ENCODE measurements at places on chromosomes 12 and 14. TPM values are rescaled to one million over a fixed set of nuclear protein-coding genes. Genes with fewer than 3 reads are reported as not detected.

Gene CLEC1B
- not detected for total RNA-seq

DNA sequence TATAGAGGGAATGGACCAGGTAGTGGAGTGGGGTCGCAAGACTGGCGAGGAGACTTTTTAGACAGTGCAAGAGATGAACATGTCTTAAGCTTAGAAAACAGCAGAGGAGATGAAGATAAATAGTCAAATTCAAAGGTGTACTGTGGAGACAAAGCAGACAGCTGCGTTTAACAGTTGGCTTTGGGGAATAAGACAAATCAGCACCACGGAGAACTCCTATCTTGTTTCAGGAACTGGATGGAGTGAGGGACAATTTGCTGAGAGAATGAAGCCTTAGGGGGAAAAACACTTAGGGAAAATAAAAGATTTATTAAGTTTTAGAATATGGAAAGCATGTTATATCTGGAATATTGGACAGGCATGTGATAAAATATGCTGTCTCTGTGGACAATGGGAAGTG is 458.8 kb downstream of the GLT1D1 start:
- no peaks in the 10 kb centered on the region for H3K4me1 ChIP-seq
- no peak overlapping the region for H3K4me3 ChIP-seq
- H3K36me3 ChIP-seq = no peaks in the 10 kb centered on the region
- no peak overlapping the region for H3K27ac ChIP-seq
- no peaks in the 10 kb centered on the region for H3K27me3 ChIP-seq

- DNase-seq = no peak
- H3K4me1 ChIP-seq = no peaks in the 10 kb centered on the region
- H3K36me3 ChIP-seq = no peaks in the 10 kb centered on the region
- no peak overlapping the region for H3K4me3 ChIP-seq
- no peak overlapping the region for H3K27ac ChIP-seq
Measured at GRCh38 chr12:11959117-11959823, 111.5 kb upstream of the BCL2L14 start.

- H3K36me3 ChIP-seq = no peaks in the 10 kb centered on the region
- no peaks in the 10 kb centered on the region for H3K27me3 ChIP-seq
- no peak overlapping the region for H3K27ac ChIP-seq
- no peak overlapping the region for H3K4me3 ChIP-seq
- no peak for DNase-seq
Measured at GRCh38 chr12:74903522-74903921, 306.1 kb downstream of the KCNC2 start.

GRCh38 chr12:41908206-41908605 is 236.5 kb downstream of the GXYLT1 start:
- H3K4me1 ChIP-seq = no peaks in the 10 kb centered on the region
- no peaks in the 10 kb centered on the region for H3K36me3 ChIP-seq
- no peaks in the 10 kb centered on the region for H3K27me3 ChIP-seq
- H3K27ac ChIP-seq = no peak overlapping the region

GRCh38 chr12:54765652-54766051 is 88.7 kb upstream of the MUCL1 start:
- DNase-seq = no peak
- no peaks in the 10 kb centered on the region for H3K4me1 ChIP-seq
- H3K4me3 ChIP-seq = no peak overlapping the region
- no peaks in the 10 kb centered on the region for H3K27me3 ChIP-seq

DNA sequence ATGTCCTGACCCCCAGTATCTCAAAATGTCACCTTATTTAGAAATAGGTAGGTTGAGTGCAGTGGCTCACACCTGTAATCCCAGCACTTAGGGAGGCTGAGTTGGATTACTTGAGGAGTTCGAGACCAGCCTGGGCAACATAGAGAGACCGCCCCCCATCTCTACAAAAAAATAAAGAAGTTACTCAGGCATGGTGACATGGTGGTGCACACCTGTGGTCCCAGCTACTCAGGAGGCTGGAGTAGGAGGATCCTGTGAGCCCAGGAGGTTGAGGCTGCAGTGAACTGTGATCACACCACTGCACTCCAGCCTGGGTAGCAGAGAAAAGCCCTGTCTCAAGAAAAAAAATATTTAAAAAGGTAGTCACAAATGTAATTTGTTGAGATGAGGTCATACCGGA is 27.9 kb upstream of the RBM19 start:
- no peaks in the 10 kb centered on the region for H3K36me3 ChIP-seq
- no peak overlapping the region for H3K27ac ChIP-seq
- no peak for DNase-seq
- no peaks in the 10 kb centered on the region for H3K27me3 ChIP-seq

- peaks cover 4% of the 10 kb centered on the region for H3K4me1 ChIP-seq
- H3K36me3 ChIP-seq = peaks cover 8% of the 10 kb centered on the region
- no peak for DNase-seq
- H3K27ac ChIP-seq = no peak overlapping the region
Measured at GRCh38 chr12:111893287-111893686, 51.3 kb downstream of the MAPKAPK5 start.

DNA sequence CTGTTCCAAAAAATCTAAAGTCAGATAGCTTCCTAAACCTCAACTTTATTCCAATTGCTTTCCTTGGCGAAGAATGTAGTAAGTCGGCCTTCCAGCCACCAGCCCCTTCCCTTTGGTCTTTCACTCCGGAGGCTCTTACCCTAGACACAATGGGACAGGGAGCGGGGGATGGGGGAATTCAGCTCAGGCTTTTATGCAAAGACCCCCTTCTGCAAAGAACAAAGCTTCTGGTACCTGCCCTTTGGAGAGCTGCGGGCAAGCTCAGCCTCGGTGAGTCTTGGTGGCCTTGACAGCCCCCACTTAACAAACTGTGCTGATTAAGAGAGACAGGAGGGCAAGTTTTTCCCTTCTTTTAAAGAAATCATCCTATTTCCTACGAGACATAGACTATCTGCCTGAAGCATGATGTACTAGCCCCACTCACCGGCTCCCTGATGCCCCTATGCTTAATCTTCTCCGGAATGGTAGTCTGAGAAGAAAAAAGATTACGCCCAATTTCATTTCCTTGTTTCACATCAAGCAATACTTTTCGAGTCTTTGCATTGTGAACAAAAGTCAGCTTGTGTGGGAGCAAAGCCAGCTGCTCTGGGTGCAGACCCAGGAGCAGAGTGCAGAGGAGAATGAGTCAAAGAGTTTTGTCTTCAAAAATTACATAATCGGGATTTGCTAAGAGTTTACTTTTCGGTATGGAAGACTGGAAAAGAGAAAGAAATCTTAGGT is 1.5 kb upstream of the NANOG start:
- no peak overlapping the region for H3K4me3 ChIP-seq
- DNase-seq = no peak
- no peaks in the 10 kb centered on the region for H3K4me1 ChIP-seq
- H3K27ac ChIP-seq = no peak overlapping the region

Gene CAPS2
- 14.1 TPM for total RNA-seq

- H3K27me3 ChIP-seq = no peaks in the 10 kb centered on the region
- H3K27ac ChIP-seq = no peak overlapping the region
- H3K4me3 ChIP-seq = no peak overlapping the region
- H3K4me1 ChIP-seq = no peaks in the 10 kb centered on the region
Measured at GRCh38 chr12:98149691-98150210, 365.6 kb upstream of the TMPO start.

Gene OR6C2
- not detected for total RNA-seq

- no peaks in the 10 kb centered on the region for H3K36me3 ChIP-seq
- no peaks in the 10 kb centered on the region for H3K4me1 ChIP-seq
- H3K27me3 ChIP-seq = no peaks in the 10 kb centered on the region
- DNase-seq = peak; percentile 99
- H3K27ac ChIP-seq = peak overlapping the region; percentile 81
Measured at GRCh38 chr14:26598081-26598671, 343 bp upstream of the NOVA1 start.

DNA sequence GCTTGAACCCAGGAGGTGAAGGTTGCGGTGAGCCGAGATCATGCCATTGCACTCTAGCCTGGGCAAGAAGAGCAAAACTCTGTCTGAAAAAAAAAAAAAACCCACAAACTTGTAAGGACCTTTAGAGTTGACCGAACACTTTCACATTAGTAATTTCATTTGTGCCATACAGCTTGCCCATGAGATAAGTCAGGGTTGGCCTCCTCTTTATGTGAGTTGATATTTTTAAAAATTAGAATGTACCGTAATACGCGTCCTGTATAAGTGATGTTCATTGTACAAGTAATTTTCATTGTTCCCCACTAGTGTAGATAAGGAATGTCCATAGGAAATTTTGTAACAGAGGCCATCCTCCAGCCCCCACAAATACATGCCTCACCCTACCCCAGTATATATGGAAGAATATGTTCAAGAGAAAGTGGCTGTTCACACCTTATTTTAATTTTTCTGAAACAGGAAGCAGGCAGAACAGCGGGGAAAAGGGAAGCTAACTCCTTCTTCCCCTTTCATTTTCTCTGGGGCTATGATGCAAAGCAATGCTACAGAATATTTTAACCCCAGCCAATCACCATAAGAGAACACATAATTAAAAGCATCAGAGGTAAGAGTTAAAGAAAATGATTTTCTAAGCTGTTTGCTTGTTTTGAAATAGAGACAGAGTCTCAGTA is 31.9 kb upstream of the HIF1A start:
- peaks cover 9% of the 10 kb centered on the region for H3K4me1 ChIP-seq
- H3K27me3 ChIP-seq = no peaks in the 10 kb centered on the region
- no peak overlapping the region for H3K4me3 ChIP-seq
- DNase-seq = no peak
- no peaks in the 10 kb centered on the region for H3K36me3 ChIP-seq
- no peak overlapping the region for H3K27ac ChIP-seq

Gene KRT77
- not detected for total RNA-seq

DNA sequence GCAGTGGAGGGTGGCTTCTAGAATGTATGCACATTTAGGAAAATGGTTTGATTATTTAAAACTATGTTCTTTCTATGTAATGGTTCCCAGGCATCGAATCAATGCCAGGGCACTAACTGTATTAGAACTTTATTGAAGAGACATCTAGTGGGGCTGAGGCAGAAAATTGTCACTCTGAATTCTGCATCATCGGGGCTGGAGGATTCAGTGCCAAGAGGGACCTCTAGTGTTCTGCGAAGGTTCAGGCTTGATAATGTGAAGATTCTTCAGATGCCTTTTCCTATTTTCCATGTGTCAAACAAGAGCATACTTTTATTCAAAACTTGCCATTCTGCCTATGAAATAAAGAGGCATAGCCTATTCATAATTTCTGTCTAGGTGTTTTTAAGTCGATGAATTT is 146.3 kb downstream of the CAND1 start:
- no peaks in the 10 kb centered on the region for H3K27me3 ChIP-seq
- no peak overlapping the region for H3K4me3 ChIP-seq
- H3K4me1 ChIP-seq = no peaks in the 10 kb centered on the region
- H3K27ac ChIP-seq = no peak overlapping the region

DNA sequence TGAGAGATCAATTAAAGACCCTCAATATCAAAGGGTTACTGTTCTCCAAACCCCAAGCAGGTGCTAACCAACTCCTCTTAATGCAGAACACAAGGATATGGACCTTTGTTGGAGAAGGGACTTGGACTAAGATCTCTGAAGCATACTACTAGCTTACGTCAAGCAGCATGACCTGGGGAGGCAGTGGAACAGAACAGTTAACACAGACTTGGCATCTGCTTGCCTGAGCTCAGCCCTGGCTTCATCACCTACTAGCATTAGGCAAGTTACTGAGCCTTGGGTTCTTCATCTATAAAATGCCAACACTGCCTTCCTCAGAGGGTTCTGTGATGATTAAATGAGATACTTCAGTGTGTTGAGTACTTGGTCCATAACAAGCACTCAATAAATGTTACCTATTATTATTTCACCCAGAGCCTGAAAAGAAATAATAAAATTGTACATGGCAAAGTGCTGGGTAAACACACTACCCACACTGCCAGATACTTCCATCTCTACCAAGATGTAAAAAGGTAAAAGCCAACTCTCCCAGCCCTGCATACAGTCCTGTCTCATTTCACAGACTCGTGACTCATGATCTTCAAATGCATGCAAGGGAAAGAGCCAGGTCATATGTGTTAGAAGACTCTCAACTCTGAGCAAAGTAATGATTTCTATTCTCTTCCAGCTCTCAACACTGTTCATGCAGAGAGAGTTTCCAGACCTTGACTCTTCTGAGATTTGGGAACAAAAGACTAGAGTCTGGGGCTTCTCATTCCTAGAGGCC is 39.7 kb downstream of the FMNL3 start:
- H3K4me1 ChIP-seq = peaks cover 48% of the 10 kb centered on the region
- no peak overlapping the region for H3K4me3 ChIP-seq
- no peaks in the 10 kb centered on the region for H3K27me3 ChIP-seq

DNA sequence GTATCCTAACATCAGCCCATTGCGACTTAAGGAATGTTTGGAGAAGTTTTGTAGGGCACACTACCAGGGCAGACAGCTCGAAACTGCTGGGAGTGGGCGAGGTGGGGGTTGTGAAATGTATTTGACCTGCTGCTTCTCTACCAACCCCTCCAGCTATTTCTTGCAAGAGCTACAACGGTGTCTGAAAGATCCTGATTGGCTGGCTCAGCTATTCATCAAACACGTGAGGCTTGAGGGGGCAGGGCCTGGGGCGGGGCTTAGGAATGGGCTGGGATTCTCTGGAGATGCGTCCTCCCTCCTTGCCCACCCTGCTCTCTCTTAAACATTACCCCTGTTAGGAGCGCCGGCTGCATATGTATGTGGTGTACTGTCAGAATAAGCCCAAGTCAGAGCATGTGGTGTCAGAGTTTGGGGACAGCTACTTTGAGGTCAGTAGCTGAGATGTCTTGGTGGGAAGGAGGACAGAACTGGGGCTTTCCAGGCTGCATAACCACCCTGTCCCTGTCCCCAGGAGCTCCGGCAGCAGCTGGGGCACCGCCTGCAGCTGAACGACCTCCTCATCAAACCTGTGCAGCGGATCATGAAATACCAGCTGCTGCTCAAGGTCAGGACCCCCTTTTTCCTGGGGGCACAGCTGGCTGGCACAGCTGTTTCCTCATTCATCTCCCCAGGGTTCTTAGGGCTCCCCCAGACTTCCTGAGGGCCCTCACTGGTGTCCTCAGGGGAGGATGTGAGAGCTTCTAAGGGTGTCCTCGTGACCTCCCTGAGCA is 3.1 kb downstream of the ARHGEF25 start:
- peaks cover 4% of the 10 kb centered on the region for H3K27me3 ChIP-seq
- no peak for DNase-seq
- H3K36me3 ChIP-seq = no peaks in the 10 kb centered on the region
- no peaks in the 10 kb centered on the region for H3K4me1 ChIP-seq

DNA sequence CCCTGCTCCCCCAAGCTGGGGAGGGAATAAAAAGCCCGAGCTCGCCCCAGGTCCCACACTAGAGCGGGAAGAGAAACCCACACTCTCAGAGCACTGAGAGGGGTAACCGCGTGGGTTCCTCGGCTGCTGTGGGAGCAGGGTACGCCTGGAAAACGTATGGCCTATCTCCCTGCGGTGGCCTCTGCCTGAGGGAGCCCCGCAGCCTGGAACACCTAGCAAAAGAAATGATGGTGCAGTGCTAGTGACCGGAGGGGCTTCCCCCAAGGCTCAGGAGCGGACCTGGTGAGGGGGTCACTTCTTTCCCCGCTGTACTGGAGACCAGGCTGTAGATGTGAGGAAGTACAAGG is 2.5 kb upstream of the OR4N2 start:
- DNase-seq = no peak
- no peaks in the 10 kb centered on the region for H3K36me3 ChIP-seq
- H3K4me3 ChIP-seq = no peak overlapping the region

Gene FAM186B
- total RNA-seq = 0.85 TPM

GRCh38 chr12:32586390-32586789 is 92.7 kb upstream of the DNM1L start:
- H3K27me3 ChIP-seq = no peaks in the 10 kb centered on the region
- H3K4me1 ChIP-seq = peaks cover 3% of the 10 kb centered on the region
- no peaks in the 10 kb centered on the region for H3K36me3 ChIP-seq
- no peak for DNase-seq
- no peak overlapping the region for H3K27ac ChIP-seq
